ENCODE measurements at places on chromosomes 7 and 10.

GRCh38 chr10:34049469-34049868, 715.0 kb upstream of the NRP1 start:
- DNase-seq = no peak

DNA sequence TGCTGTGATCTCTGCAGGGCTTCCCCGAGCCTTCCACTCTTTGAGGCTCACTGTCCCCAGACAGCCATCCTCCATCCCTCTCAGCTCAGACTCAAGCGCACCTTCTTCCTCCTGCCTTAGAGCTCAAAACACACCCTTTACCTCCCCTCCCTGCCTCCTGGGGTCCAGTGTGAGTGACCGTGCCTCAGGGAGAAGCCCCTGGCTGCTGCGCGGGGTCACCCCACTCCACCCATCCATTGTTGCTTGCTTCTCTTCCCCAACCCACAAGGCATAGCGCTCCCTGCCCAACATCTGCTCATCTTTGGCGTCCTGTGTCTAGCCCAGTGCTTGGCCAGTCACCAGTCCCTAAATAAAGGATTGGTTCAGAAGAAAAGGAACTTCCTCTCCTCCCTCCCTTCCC, 170.3 kb downstream of the TCERG1L start:
- no peak for DNase-seq

- peak; percentile 23 for DNase-seq
Measured at GRCh38 chr7:116209561-116210070, 723 bp upstream of the TES start.

DNA sequence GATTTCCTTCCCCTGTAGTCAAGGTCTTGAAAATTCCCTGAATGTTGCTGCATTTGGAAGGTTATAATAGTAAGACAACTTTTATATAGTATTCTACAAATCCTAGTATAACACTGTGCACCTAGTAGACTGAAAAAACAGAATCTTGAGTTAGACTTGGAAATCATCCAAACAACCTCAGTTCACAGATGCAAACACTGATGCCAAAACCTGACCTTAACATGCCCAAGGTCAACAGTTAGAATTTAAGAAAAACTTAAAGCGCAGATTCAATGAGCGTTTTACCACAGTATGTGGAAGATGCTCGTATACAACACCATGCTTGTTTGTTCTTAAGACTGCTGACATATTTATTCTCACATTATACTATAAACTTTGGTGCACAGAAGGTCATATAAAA, 3.0 kb downstream of the PIP4K2A start:
- no peak for DNase-seq

GRCh38 chr7:16068183-16068582, 353.2 kb downstream of the CRPPA start:
- no peak for DNase-seq

GRCh38 chr10:72098301-72098835, 10.0 kb upstream of the SPOCK2 start:
- no peak for DNase-seq

DNA sequence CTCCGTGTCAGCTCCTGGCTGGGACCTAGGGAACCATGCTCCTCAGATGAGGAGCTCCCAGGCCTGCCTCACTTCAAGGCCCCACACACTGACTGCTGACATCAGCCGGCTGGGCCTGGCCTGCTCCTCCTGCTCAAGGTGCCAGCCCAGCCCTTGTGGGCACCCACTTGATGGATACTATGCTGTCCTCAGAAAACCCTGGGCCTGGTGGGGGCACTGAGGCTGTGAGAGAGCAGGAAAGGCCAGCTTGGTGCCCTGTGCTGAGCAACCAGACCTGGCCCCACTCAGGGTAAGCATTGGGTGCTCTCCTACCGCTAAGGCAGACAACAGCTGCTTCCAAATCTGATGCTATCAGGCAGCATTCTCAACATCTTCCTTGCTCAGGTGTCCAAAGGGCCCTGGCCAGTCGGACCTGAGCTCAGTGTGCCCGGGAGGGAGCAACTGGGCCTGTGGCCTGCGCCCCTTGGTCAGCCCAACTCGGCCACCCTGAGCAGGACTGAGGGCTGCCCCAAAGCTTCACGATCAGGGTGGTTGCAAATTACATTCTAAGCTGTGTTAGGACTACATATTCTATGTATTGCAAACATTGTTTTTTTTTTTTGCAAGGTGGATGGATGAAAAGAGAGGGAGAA, 21.9 kb upstream of the ANTXRL start:
- no peak for DNase-seq
